ENCODE measurements at places on chromosomes 1 and 21.
A peak's percentile ranks its signal among the peaks of the same experiment; 100 is the strongest.

DNA sequence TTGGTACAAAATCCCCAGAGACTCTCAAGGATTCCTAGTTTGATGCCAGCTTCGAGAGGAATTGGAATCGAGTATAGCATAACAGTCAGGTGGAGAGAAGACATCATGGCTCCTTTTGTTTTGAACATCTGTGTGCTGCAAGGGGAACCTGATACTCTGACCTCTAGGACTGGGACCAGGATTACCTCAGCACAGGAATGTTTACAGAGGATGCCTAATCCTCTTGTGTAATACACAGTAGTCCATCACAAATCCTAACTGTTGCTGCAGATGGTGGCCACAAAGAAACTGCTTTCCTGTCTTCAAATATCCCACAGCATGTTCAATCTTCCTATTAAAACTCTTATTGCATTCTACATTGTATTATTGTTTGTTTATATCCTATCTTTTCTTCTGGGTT is 111.8 kb upstream of the PRMT6 start:
- DNase-seq = no peak

GRCh38 chr21:30289215-30289614 is at the start of gene KRTAP25-1:
Gene KRTAP25-1 (minus strand): TSS chr21:30289514. CDS start chr21:30289490, 24 bp downstream.
- DNase-seq = no peak

DNA sequence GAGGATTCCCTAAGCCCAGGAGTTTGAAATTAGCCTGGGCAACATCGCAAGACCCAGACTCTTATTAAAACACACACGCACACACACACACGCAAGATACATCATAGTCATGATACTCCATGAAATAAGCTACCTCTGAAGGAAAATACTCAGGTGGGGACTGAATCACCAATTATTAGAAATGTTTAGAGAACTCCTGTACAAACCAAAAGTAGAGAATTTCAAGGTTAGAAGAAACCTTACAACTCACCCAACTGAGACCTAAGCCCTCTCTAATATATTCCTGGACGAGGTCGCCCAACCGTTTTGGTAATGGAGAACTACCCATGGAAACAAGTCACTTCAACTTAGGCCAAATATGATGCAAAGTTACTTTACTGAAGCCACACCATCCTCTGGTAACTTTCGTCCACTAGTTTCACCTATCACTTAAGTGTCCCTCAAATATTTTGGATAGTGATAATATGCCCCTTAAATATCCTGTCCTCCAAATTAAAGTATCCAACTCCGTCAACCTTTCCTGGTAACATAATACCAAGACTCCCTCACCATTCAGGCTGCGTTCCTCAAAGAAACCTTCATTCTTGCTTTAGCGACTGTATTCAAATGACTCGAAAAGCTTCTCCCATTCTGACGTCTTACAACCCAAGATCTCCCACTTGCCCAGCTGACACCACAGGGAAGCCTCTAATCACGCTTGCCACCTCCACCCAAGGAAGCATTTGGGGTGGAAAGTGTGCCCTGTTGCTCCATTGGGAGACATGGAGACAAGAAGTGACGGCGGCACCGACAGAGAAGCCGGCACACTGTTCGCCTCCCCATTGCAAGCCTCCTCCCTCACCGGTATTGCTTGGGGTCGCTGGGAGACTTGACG is 856 bp downstream of the NRDC start:
- no peak for DNase-seq

GRCh38 chr1:27163093-27163492 is 8.2 kb upstream of the SLC9A1 start:
- no peak for DNase-seq

- DNase-seq = no peak
Measured at GRCh38 chr1:117583247-117583646, 22.6 kb upstream of the TENT5C start.

GRCh38 chr1:53765657-53766056 is 26.7 kb upstream of the GLIS1 start:
- DNase-seq = peak; percentile 60

DNA sequence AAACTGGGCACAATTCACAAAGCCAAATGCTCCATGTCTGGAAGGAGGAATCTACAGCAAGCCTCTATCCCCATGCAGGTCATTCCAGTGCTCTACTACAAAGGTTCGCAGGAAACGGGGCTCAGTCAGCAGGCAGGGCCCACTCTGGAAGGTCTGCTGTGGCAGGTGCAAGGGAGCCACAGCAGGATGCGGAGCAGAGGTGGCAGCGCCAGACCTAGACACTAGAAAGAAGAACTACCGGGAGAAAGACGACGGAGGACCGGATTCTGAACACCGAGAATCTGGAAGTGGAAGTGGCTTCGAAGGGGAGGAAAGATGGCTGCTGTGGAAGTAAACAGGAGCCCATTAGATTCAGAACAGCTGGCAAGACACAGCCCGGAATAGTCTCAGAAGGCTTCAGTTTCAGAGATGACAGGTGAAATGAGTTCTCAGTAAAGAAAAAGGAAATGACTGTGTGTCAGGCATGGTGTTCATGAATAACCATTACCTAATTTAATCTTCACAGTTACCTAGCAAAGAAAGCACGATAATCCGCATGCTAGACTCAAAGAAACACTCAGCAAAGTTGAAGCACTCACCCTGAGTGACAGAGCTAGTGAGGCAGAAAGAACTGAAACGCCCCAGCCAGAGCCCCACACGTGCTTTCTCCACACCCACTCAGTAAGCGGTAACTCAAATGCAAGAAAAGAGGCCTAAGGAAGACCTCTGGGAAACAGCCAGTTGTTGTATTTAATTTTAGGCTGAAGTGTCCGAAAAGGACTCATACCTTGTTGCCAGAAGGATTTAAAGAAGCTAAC is 21.4 kb downstream of the SETD4 start:
- no peak for DNase-seq

Data from CD4-positive, alpha-beta T cell (primary cell).